Choroid plexus epithelial cell (primary cell): ENCODE measurements at places on chromosomes 11 and 22.
A peak's percentile ranks its signal among the peaks of the same experiment; 100 is the strongest.

GRCh38 chr11:72569966-72570892 lies 104.0 kb downstream of the PDE2A start:
- DNase-seq = peak; percentile 92

DNA sequence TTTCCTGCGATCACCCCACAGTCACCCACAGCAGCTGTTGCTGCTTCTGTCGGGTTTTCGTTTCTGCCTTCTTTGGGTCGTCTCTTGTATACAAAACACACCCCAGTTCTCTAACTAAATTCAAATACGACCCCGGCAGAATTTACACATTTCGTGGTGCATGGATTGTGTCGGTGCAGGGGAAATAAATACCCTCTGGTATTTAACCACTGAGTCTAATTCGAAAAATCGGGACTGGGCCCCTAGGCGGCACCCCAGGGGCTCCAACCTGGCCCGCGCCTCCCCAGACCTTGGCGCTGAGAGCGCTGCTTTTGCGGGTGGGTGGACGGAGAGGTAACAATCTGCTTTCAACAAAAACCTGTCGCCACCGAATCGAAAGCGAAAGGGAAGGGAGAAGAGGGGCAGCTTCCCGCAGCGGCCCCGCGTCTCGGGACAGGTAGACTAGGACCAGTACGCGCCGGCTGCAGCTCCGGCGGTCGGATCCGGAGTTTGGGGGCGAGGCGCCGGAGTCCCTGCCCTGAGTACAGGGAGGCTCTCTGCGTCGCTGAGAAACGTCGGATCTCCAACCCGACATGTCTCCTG lies 4.4 kb downstream of the ALX4 start:
- DNase-seq = peak; percentile 32

DNA sequence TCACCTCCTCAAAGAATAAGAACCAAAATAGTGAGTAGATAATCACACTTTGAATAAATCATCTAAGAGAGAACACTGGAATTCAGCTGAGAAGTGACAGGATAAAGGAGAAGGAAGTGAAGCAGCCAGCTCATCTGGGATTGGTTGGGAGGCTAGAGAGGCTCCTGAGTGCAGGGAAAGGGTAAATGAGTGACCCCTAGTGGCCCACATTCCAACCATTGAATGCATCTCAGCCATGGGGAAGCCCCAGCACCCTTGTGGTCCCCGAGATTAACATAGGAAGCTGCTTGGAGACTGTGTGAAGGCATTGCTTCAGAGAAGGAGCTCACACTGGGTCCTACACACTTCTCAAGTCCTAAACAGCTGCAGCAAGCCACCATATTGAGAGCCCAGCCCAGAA lies 82.3 kb downstream of the JRKL start:
- DNase-seq = no peak

DNA sequence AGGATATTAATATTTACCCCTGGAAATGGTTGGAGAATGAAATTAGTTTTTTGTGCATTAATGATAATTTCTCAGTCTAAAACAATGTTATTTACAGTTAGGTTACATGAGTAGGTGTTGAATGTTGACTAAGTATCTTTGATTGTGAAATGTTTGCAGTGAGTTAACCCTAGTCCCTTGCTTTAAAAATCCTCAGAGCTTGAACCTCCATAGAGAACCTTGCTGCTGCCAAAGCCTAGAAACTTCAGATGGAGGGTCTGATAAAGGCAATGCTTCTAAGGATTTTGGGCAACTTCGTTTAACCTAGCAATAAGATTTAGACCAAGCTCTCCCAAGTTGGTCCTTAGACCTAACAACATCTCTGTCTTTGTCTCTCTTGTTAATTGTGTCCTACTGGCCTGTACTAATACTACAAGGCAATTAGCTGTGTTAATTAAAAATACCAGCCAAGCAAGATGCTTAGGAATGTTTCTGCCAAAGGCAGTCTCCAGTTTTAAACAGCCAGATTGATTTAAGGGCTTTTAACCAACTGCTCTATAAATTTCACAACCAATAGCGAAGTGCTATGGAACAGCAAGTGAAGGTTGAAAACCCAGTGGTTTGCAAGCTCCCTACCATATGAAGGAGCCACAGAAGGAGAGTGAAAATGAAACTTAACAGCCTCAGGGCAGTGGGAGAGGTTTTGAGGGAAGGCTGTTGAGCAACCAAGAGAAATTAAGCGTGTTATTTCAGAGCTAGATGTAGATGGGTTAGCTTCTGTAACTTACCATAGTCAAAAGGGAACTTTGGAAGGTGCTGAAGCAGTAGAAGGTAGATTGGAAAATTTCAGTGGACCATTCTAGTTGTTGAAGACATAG lies 295.9 kb upstream of the ANO5 start:
- DNase-seq = no peak

GRCh38 chr11:87423161-87423560 lies 385.4 kb downstream of the TMEM135 start:
- no peak for DNase-seq

- peak; percentile 26 for DNase-seq
Observed at GRCh38 chr11:94656968-94657367, 89.8 kb downstream of the PIWIL4 start.

DNA sequence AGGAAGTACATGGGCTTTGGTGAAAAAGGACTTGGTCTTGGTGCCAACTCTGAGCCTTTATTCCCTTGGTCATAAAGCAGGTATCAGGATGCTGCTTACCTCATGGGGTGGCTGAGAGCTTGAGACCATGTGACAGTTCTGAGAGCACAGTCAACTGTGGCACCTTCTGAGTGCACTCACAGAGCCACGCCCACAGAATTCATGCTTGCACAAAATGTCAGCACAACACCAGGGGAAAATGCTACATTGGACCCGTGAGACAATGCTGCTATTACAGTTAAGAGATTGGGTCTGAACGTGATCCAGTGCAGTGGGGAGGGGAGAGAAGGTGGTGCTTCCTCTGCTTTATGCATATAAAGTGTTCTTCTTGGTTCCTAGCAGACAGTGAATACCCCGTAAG lies 79.5 kb upstream of the SPON1 start:
- no peak for DNase-seq

DNA sequence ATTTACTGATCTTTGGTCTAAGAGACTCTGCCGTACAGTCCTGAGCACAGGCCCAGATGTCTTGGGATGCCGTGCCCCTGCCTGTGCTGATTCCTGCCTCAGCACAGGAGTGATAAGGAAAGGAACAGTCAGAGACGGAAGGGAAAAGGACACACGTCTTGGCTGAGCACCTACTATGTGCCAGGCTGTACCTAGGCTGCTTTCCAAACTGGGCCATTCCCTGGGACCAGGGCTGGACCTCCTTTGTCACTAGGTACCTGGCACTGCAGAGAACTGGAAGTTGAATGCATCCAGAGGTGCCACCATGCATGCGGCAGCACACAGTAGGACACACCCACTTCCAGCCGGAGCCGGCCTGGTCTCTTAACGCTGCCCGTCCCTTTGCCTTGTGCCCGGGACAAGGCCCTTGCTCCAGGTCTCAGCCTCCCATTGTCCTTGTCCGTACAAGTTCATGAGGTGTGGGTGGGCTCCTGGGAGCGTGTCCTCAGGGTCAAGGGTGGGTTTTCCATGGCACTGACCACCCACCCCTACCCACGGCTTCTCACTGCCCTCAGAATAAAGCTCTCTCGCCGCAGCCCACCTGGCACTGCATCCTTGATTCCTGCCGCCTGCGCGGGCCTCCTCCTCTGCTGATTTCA lies 1.1 kb upstream of the SSTR3 start:
- DNase-seq = no peak

GRCh38 chr11:61162092-61162941 lies 1.1 kb upstream of the VPS37C start:
- DNase-seq = peak; percentile 50

DNA sequence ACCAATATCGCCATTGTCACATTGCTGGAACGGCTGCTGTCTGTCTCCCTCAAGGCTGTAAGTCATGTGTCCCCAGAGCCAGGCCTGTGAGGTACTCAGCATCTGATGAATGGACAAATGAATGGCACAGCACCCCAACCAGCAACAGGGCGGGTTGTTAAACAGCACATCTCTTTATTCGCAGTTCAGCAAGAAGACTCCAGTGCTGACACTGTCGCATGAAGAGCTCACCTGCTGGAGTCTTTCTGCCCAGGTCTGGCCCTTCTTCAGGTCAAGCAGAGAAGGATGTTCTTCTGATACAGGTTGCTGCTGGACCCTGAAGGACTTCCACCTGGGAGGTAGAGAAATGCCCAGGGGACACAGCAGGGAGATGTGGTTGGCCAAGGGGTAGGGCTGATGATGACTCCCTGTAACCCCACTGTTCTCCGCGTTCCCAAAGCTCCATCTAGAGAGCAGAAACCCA lies 4.8 kb downstream of the SPATA19 start:
- DNase-seq = no peak

- DNase-seq = no peak
Observed at GRCh38 chr11:66277471-66278362, at the start of gene CNIH2. CNIH2 (plus strand) TSS chr11:66278175; CDS start chr11:66278457, 282 bp downstream.

DNA sequence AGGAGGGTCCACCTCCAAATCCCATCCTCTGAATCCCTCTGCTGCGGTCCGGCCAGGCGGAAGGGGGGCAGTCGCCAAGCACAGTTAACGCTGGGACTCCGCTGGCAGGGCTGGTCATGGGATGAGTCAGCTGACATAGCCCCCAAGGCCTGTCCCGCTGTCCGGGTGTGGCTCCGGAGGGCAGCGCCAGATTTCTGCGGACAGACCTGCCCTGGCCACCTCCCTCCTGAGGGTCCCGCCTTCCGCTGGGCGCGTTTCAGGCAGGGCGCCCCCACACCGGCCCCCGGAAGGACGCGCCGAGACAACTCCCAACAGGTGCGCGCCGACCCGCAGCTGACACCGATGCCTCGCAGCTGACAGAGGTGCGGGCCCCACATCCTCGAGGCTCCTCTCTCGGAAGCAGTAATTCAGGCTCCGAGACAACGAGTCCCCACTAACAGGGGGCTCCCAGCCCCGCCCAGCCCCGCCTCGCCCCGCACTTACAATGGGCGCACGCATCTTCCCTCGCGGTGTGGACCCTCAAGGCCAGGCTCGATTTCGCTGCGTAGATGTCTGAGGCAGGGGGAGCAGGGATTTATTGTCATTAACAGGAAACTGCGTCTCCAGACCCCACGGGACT lies 607 bp downstream of the PLAAT3 start:
- DNase-seq = no peak

DNA sequence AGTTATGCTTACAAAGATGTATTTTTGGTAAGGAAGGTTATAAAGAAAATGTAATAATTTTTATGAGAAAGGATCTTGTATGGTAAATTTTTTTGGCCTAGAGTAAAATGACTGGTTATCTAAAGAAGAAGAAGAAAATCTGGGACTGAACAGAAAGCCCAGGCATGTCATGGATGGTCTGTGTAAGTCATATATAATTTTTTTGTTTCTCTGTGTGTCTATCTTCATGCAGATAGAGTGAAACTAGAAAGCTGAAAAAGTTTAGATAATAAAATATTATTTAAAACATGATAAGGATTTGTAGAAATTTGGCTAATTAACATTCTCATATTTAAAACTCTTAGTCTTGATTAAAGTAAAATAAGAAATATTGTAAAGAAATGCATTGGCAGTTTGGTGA lies 27.6 kb upstream of the MPEG1 start:
- DNase-seq = no peak

- no peak for DNase-seq
Observed at GRCh38 chr11:33480626-33481025, 220.0 kb downstream of the C11orf91 start.

- DNase-seq = no peak
Observed at GRCh38 chr22:44532552-44532951, 34.5 kb upstream of the RTL6 start.

DNA sequence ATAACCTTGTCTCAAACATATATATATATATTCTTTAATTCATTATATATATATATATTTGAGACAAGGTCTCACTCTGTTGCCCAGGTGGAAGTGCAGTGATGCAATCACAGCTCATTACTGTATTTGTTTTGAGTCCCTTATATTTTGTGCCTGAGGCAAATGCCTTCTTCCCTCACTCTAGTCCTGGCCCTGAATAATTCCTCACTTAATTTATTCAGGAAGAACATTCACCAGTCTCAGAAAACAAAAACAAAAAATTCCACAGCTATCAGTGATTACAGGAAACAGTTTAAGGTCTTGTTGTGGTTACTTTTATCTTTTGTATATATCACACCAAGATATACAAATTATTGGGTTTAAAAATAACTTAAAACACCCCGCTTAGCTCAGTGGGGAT lies 155.7 kb downstream of the CWF19L2 start:
- peak; percentile 7 for DNase-seq

GRCh38 chr11:60717956-60718355 lies 6.6 kb upstream of the MS4A18 start:
- DNase-seq = no peak

DNA sequence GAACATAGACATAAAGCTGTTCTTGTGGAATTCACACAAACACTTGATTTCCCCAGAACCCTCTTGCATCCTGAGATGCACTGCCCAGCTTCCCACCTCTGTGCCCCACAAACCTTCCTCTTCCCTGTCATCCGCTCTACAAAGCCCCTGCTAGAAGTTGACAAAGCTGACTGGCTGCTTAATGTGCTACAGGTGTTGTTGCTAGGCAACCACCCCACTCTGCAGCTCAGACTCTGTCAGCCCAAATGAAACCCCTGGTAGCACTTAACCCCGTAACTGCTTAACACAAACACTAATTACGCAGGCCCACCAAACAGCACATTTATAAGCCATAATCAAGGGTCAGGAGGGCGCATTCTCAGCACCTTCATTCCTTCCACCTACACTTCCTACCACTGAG lies 172.0 kb upstream of the CADM1 start:
- no peak for DNase-seq

- DNase-seq = no peak
Observed at GRCh38 chr11:30310623-30311022, 12.3 kb upstream of the ARL14EP start.

DNA sequence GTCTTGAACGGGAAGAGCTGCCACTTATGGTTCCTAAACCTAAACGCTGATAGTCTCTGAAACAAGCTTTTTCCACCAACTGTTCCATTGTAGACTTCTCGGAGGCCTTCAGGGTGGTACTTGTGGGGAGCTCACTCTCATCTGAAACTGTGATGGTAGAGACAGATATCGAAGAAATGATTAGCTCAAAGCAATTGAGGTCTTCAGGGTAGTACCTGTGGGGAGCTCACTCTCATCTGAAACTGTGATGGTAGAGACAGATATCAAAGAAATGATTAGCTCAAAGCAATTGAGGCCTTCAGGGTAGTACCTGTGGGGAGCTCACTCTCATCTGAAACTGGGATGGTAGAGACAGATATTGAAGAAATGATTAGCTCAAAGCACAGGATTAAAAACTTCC lies 175.7 kb downstream of the SWAP70 start:
- no peak for DNase-seq

DNA sequence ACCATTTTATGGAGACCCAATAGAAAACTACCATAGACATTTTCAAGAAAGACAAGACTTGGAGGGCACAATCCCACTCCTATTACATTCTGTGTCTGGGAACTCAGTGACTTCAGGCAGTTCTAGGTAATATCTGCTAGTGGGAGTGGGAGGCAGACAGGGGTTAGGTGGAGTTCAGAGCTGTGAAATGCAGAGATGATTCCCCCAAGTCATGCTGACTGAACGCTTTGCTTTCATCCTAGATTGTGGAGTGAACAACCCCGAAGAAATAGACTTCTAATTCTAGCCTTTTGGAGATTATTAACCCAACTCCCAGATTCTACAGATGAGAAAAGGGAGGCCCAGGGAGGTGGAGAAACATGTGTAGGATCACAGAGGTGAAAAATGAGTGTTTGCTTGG lies 437.8 kb upstream of the CADM1 start:
- DNase-seq = no peak

- no peak for DNase-seq
Observed at GRCh38 chr22:47162865-47163264, 400.4 kb downstream of the TBC1D22A start.

GRCh38 chr11:12827929-12828812 lies 153.9 kb downstream of the TEAD1 start:
- DNase-seq = peak; percentile 86
